Activated naive CD4-positive, alpha-beta T cell treated with anti-CD3 and anti-CD28 coated beads, Interleukin-2, amount 10 ng/mL, durations not matched to agents 7 days and 5 days (primary cell): ENCODE measurements at places on chromosomes 6 and 20.
A peak's percentile ranks its signal among the peaks of the same experiment; 100 is the strongest.

DNA sequence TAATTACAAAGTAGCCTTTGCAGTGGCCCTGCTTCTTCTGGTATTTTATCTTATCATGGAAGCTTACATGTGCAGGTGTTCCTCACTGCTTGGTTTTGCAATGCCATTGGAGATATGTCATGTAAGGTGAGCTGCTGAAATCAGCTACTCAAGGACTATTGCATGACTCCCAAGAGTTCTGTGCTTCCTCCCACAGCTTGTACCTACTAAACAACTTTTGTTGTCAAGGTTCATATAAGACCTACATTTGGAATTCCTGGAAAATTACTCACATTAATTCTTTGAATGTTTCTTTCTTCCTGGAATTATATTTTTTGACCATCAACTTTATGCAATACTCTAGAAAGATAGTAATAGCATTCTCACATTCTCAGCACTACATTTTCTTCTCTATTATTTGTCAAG is 427.5 kb upstream of the HSF2 start:
- DNase-seq = no peak

- DNase-seq = no peak
Measured at GRCh38 chr6:42704251-42704936, 18.0 kb downstream of the PRPH2 start.

GRCh38 chr6:32086661-32087573 is 22.2 kb downstream of the TNXB start:
- no peak for DNase-seq

DNA sequence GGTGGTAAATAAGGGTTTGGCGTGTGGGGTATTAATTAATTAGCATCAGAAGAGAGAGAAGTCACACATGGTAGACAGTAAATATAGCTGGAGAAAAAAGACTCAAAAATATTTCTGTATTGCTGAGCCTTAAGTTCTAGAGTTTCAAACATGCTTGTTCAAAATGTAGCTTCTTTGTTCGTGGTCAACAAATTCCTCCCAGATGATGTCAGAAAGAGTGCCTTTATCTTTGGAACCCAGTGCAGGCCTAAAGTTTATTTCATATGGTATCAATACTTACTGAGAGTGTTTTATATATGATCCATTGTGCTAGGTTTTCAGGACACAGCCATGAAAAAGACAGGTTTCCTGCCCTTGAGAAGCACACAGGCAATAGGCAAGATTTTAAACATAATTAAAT is 18.3 kb downstream of the MARCKS start:
- DNase-seq = no peak

- DNase-seq = no peak
Measured at GRCh38 chr6:81763051-81763450, 10.6 kb upstream of the TENT5A start.

- DNase-seq = no peak
Measured at GRCh38 chr6:19413323-19413722, 423.8 kb upstream of the ID4 start.

DNA sequence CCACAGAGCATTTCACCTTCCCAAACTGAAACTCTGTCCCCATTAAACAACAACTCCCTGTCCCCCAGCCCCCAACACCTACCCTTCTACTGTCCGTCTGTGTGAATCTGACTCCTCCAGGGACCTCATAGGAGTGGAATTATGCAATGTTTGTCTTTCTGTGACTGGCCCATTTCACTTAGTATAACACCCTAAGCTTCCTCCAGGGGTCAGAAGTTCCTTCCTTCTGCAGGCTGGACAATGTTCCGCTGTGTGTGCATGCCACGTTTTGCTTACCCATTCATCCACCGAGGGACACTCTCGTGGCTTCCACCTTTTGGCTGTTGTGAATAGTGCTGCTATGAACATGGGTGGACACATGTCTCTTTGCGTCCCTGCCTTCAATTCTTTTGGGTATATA is 37.6 kb upstream of the MPC1 start:
- DNase-seq = no peak

GRCh38 chr6:91083211-91083610 is 496.3 kb upstream of the MAP3K7 start:
- no peak for DNase-seq

- DNase-seq = no peak
Measured at GRCh38 chr20:53935344-53936084, 134.9 kb downstream of the BCAS1 start.

DNA sequence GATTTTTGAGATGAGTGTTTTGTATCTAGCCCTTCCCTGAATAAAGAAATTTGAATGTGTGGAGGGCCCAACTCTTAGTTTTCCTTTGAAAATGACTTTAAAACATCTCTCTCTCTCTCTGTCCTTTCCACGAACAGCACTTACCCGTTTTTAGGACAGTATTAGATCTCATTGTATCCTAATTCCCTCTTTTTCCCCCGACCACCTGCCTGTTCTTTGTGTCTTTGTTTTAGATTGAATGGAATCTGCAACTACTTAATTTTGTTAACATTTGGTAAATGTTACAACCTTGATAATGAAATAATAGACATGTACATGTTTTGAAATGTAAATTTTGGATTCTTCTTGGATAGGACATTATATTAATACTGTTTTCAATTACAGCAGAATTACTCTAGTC is 3.1 kb downstream of the DSP start:
- DNase-seq = no peak

DNA sequence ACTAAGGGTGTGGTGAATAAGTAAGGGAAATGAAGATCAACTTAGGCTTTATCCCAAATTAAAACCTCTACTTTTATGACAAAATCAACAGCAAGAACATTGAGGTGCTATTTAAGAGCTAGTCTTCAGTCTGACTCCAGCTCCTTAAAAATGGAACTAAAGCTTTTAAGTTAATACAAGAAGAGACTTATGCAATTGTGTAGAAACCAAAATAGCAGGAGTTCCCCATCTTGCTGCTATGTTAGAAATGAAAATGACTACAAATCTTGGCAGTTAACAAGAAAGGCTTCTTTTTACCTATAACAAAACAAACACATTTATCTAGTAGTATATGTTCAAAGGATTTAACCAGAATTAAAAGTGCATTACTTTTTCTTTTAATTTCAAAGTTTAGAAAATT is 25.7 kb downstream of the HMGN3 start:
- no peak for DNase-seq

- DNase-seq = no peak
Measured at GRCh38 chr6:163862701-163863100, 448.2 kb downstream of the QKI start.

DNA sequence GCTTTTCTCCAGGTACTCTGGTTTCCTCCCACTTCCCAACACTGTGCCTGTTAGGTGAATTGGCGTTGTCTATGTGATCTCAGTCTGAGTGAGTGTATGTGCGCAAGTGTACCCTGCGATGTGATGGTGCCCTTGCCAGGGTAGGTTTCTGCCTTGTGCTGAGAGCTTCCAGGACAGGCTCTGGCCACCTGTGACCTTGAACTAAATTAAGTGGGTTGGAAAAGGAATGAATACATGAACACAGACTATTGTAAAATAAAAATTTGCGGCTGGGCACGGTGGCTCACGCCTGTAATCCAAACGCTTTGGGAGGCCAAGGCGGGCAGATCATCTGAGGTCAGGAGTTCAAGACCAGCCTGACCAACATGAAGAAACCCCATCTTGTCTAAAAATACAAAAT is 678.0 kb downstream of the DHX35 start:
- DNase-seq = no peak

GRCh38 chr6:84976526-84977362 is 212.3 kb upstream of the TBX18 start:
- DNase-seq = no peak

DNA sequence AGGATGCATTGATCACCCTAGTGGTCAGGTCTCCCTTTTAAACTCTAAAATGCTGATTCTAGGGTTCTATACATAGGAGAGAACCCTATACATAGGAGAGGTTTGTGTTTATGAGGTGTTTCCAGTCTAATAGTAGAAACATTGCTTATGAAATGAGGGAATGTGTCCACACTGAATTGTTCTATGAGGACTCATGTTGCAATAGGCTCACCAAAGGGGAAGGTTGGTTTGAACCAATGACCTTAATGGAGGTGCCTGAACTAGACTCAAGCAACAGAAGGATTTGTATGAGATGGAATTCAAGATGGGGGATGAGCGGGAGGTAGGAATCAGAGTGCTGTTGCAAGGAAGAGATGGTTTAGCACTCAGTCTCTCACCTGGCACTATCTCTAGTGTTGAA is 33.5 kb upstream of the UBR2 start:
- DNase-seq = no peak

DNA sequence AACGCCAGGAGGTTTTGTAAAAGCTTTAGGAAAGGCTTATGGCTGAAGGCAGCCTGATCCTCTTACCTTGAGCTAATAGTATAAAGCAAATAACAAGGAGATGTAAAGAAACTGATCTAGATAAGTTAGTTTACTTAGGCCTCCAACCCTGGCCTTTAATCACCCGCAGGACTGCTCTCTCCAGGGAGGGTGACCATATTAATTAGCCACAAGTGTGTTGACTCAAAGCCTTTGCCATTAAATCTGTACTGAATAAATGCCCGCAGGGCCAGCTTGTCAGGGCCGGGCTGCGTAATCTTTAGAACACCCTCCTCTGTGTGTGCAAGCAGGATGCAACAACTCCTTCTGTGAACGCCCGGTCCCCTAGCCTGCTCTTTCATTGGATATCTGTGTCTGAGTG is 6.1 kb upstream of the PRSS16 start:
- DNase-seq = no peak

DNA sequence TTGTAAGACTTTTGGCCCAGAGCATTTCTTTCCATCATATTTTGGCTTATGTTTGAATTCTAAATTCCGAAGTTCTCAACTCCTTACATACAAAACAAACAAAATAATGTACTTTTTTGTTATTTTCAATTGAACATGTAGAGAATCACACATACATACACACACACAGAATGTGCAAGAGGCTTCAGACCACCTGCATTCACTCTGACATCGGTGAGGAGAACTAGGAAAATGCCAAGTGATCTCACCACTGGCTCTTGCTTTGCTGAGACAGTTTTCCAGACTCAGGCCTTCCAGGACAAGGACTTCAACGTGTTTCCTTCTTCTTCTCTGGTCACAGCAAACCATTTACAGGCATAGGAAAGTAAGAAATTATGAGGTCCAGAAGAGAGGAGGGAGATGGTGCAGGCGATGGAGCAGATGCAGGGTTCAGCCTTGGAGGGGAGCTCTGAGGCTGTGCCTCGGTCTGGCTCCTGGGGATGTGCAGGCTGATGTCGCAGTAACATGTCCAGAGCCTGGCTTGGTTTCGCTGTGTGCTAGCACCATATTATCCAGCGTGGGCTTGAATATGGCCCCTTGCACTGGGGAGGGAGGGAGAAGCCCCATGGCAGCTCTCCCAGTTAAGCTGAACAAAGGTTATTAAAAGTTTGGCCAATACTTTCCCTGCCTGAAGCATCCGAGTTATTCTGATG is 93.4 kb downstream of the DACT2 start:
- no peak for DNase-seq

DNA sequence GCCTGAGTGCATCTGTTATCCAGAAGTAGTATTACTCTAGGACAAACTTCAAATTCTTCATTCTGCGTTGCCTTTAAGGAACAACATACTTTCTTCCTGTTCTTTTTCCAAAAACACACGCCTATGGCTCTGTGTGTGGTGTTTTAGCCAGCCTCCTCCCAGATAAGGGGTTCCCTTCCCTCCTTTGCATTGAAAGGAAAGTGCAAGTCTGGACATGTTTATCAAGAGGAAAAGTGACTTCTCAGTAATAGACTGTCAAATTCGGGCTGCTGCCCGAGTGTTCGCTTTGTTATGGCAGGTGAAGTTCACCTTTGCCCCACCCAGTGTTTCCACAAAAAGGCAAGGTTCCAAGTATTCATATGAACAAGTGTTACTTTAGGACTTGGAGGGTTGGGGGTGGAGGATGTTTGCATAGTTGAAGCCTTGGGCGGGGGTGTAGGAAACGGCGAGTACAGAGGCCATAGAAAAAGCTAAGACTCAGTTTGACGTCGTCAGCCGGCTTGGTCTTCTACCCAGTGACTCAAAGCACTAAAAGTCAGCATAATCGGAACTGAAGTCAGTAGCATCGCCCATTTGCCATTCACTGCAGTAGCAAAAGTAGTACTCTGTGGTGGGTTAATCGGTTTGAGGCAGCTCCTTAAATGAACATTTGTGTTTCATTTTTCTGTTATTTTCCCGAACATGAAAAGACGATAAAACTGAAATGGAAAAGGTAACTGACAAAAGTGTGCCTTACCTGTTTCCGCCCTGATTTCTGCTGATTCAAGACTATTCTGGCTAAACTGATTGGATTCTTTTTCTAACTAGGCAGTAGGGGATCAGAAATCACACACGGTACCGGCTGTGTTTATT is 12.5 kb downstream of the PRDM1 start:
- peak; percentile 85 for DNase-seq

DNA sequence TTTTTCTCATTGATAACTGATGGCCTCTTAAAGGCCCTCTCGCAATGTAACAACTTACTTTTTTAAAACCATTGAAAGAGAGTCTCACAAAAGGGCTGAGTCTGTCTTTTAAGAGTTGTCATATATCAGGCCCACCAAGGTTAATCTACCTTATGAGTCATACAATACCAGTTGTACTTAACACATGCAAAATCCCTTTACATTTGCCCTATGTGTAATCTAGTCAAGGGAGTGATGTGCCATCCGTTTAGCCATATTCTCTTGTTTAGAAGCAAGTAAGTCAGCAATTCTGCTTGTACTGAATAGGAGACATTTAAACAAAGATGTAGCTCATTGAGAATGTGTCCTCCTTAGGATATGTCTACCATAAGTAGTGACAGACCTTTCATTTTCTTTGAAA is 143.7 kb downstream of the TENT5A start:
- no peak for DNase-seq

GRCh38 chr20:40562031-40562430 is 127.0 kb downstream of the MAFB start:
- DNase-seq = no peak

GRCh38 chr20:41393705-41394066 is 27.1 kb upstream of the EMILIN3 start:
- DNase-seq = no peak

DNA sequence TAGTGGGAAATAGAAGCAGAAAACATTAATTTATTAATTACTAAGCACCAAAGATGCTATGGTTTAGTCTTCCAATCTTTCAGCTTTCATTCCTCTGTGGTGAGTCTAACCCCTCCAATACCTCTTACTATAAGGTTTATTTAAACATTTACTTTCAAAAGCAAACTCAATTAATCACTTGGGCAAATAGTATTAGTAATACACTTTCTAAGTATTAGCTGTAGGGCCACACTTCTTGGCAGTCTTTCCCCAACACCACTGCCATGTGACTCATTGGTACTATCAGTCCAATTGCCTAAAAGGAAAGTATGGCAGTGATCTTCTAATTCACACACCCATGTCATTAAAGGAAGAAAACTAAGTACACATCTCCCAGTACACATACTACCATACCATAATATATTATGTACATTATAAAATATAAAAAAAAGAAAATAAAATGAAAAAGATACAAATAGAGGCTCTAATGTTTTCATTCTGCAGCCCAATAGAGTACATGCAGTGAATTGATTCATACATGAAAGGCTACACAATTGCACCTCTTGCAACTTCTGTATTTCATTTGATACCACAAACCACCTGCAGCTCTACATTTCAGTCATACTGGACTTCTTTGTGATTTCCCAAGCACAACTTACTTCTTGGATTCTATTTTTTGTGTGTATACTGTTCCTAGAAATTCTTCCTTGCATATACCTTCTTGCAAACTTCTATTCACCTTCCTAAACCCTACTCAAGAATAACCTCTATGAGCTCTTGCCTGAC is 218.6 kb downstream of the PKHD1 start:
- no peak for DNase-seq

GRCh38 chr6:10390495-10391298 is 24.2 kb downstream of the TFAP2A start:
- DNase-seq = no peak
